ENCODE measurements at places on chromosomes 6 and 20.

DNA sequence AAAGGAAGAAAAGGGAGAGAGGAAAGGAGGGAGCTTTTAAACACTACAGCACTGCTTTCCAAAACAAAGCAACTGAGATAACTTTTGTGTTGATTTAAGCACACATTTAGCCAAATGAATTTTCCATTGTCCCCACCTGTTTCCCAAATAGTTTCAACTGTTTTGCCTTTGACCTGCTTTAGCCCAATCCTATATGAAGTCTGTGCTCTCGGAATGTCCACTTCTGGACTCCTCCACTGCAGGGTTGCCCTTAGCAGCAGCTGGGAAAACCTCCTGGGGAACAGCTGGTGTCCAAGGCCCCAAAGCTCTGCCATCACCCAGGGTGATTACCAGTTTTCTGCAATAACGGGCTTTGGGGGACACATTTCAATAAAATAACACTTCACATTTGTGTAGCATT lies 44.9 kb upstream of the PKHD1 start:
- no peak for DNase-seq

GRCh38 chr20:635028-635892 lies 17.7 kb downstream of the SRXN1 start:
- DNase-seq: no peak

DNA sequence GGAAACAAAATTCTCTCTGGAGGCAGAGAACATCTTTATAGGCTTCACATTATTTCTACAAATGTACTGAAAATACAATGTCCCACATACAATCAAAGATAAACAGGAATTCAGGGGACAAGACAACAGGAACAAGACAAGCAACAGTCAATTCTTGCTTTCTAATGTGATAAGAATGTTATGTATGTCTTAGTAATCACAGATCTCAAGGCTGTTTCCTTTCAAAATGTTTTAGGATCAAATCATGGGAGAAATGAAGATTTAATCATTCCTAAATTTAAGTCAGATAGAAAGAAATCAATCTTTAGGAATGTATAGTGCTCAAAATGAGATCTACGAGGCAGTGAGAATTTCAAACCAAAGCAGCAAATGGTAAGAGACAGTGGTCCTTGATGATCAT lies 32.1 kb downstream of the NEDD9 start:
- DNase-seq: no peak

DNA sequence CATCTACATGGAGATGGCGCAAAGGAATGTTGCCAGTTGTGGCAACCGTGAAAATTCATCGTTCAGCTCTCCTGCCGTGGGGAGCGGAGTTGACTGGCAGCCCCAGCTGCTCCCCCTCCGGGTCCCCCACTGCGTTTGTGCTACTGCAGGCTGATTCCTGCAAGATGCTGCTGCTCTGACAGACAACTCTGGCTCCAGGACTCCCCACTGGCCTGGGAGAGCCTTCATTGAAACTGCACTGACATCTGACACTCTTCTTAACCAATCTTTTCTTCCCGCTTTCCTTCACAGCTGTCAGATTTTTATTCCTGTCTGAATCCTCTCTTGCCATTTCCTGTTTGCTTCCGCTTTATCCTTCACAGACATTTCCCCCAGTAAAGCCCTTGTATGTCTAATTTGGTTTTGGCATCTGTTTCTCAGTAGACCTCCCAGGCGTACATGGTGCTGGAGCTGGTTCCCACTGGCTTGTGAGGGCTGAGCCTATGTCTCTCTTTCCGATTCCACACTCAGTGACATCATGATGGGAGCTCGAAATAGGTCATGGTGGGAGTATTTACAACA lies 9.5 kb upstream of the ATRN start:
- no peak for DNase-seq

- no peak for DNase-seq
Observed at GRCh38 chr20:51514249-51514648, 28.3 kb downstream of the NFATC2 start.

DNA sequence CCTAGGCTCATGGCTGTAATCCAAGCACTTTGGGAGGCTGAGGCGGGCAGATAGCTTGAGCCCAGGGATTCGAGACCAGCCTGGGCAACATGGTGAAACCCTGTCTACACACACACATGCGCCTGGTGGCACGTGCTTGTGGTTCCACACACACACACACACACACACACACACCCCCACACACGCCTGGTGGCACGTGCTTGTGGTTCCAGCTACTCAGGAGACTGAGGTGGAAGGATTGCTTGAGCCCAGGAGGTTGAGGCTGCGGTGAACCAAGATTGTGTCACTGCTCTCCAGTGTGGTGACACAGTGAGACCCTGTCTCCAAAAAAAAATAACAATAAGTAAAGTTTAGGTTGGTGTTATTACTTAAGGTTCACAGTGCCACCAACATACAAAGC lies 165.8 kb downstream of the ZFAND3 start:
- DNase-seq: peak; percentile 28

GRCh38 chr6:20541382-20541781 lies 7.1 kb downstream of the CDKAL1 start:
- no peak for DNase-seq

DNA sequence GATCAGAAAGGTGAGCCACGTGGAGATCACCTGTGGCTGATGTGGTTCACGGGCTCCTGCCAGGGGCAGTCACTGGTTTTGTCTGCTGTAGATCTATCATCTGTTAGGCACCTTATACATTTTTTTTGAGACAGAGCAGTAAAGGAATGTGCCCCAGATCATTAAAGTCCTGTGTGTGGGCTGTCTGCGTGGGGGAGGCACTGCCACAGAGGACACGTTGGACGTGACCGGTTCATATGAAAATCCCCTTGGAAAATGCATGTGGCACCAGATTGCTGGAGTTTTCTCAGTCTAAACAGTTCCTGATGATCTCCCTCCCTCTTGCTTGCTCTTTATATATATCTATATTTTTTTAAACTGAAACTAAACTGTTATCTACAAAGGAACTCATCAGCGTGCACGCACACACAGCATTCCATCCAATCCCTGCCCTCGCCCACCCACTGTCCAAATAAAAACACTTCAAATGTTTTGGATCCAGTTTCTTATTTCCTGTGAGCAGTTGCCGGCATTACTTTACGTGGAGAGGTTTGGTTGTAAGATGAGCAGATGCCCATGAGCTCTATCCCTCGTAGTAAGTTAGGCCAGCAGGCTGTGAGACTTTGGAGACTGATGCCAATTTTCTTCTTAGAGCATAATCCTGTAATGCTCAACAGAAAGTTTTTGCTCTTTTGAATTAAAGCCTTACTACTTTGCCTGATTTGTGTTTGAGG lies 161.6 kb upstream of the EXOC2 start:
- no peak for DNase-seq

DNA sequence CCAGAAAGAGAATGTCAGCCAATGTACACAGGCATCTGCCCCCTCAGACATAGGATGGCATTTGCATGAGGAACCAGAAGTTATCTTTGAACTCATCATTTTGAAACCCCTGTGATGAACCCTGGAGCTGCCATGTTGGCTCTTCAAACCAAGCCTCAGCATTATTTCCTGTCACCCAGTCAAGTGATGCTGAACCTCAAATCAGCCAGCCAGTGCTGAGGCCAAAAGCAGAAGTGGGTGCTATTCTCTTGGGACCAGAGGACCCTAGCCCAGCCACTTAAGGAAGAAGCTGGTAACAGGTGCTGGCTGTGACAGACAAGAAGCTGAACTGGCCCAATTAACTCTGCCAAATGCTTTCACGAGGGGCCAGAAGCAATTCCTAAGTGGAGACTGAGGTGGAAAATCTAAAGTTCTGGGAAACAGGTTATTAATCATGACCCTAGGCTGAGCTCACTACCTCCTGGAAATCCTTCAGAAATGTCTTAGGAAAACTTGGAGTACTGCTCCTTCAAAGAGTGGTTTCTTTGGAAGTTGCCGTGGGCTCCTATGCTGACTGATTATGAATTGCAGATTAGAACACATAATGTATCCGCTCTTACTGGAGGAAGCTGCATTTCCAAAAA lies 4.0 kb downstream of the PKIG start:
- DNase-seq: peak; percentile 78

DNA sequence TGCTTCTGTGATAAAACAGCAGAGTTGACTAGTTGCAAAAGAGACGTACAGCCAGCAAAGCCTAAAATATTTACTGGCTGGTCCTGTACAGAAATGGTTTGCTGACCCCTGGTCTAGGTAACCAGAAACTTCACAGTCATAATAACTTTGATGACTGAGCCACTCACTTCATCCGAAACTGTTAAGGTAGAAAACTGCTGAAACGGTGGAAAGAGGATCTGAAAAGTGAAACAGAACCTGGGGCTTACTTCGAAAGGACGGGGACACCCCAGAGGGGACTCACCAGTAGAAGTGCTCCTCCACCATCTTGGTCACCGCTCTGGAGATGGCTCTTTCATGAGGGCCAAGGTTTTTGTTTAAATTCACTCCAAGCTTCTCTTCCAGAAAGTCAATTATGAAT lies 16.4 kb downstream of the FAXC start:
- DNase-seq: no peak

- no peak for DNase-seq
Observed at GRCh38 chr20:20203784-20204183, 151.5 kb downstream of the CFAP61 start.

- DNase-seq: peak; percentile 90
Observed at GRCh38 chr6:188821-189655, 103.2 kb upstream of the DUSP22 start.

- no peak for DNase-seq
Observed at GRCh38 chr6:33450434-33450833, 3.9 kb upstream of the ZBTB9 start.

GRCh38 chr6:113403966-113404595 lies 453.1 kb upstream of the MARCKS start:
- DNase-seq: no peak

- DNase-seq: no peak
Observed at GRCh38 chr20:64076061-64076997, 3.0 kb downstream of the RGS19 start.

DNA sequence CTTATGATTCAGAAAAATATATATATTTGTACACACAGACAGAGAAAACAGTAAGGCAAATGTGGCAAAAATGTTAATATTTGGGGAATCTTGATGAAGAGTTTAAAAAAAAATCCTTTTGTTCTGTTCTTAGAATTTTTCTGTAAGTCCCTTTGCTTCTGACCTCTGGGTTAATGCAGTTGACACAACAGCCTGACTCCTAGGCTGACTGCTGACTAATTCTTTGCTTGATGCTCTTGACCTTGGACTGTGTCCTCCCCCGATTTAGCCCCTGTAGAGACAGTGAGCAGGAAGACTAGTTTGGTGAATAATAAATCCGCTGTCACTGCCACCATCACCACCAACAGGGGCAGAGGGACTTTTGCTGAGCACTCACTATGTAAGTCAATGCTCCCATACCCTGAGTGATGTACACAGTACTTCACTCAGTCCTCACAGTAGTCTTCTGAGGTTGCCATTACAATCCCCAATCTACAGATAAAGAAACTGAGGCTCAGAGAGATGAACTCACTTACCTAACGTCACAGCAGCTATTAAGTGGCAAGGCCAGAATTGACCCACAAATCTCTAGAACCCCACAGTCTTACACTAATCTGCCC lies 71.7 kb downstream of the SNX5 start:
- DNase-seq: no peak

DNA sequence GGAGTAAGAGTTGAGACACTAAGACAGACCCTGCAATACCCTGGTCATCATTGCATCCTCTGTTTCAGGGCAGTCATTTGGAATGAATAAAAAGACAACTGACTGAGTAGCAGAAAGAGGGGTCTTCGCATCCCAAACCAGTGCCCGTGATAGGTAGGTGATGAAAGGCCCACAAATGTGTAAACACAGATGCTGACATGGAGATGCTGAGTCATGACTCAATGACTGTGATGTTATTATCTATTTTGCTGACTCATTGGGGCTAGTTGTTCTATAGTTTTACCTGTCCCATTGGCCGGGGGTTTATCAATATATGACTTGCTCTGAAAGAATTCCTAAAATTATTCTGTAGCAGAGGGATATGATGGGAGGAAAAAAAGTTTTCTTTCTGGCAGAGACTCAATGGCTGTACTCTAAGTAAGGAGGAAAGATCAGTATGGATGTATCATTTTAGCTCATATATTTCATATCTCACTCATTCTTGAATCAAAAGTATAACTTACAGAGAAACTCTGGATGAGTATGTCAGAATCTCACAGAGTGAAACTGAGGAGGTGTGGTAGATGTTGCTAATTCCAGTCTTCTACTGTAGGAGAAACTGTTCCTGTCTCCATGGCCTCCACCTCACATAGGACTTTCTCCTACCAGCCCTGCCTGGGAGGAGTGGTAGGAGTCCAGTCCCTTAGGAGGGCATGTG lies 119.9 kb upstream of the PREP start:
- peak; percentile 5 for DNase-seq

- peak; percentile 83 for DNase-seq
Observed at GRCh38 chr6:125952764-125953501, 3.6 kb upstream of the HINT3 start.

DNA sequence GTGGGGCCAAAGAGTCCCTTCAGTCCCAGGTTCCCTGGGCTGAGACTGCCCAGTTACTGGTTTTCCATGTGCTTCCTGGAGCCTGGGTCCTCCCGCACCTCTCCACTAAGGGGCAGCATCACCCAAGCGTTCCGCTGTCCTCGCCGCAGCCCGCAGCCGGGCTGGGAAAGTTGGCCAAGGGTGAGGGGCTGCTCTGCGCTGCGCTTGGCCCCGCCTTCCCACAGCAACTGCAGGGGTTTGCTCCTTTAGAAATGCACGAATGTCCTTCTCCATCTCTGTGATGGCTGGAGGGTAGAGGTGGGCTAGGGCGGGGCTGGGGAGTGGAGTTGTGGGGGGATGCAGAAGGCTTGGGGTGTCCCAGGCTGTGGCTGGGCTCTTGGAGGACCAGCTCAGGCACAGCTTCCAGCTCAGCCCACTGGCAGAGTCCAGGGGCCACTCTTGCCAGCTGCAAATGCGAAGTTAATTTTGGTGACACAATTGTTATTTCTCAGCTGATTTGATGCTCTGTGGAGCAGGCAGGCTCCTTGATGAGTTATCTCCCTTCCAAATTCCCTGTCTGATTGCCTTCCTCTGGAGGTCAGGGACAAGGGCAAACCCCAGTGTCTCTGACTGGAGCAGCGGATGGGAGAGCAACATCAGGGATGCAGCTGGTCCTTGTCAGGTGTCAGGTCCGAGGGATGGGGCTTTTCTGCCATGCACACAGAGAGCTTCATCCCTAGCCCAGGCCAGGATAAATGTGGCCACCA lies 63.2 kb downstream of the NOL4L start:
- DNase-seq: peak; percentile 85

- no peak for DNase-seq
Observed at GRCh38 chr20:38000293-38000692, 33.0 kb downstream of the TTI1 start.

DNA sequence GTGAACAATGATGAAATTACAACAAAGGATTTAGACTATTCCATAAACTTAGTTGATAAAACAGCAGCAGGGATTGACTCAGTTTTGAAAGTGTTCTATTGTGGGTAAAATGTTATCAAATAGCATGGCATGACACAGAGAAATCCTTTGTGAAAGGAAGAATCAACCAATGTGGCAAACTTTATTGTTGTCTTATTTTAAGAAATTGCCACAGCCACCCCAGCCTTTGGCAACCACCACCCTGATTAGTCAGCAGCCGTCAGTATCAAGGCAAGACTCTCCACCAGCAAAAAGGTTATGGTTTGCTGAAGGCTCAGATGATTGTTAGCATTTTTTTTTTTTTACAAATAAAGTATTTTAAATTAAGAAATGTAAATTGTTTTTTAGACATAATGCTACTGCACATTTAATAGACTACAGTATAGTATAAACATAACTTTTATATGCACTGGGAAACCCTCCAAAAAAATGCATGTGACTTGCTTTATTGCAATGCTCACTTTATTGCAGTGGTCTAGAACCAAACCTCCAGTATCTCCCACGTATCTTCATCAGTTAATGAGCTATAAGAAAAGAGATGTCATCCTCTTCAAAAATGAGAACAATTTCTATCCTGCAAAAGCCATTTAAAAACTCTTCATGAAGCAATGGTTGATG lies 162.7 kb downstream of the SOBP start:
- DNase-seq: no peak

GRCh38 chr20:61413752-61414151 lies 161.7 kb downstream of the CDH4 start:
- no peak for DNase-seq
